ENCODE measurements at places on chromosomes 7 and 10. TPM values are rescaled to one million over a fixed set of nuclear protein-coding genes. Genes with fewer than 3 reads are reported as not detected.
A peak's percentile ranks its signal among the peaks of the same experiment; 100 is the strongest.

DNA sequence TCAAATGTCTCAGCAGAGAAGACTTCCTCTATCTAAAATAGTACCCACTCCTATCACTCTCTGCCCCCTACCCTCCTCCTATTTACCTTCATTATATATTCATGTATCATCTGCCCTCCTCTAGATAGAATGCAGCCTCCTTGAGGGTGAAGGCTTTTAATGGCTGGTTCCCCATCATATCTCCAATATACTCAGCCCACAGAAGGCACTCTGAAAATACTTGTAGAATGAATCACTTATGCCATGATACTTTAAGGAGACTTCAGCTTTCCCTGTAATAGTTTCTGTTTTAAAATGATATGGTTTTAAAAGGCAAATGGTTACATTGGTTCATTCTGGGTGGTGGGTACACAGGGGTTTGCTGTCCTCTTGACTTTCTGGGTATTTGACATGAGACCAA is 25.3 kb downstream of the GFRA1 start:
- no peaks in the 10 kb centered on the region for H3K4me1 ChIP-seq
- no peak for DNase-seq
- H3K27me3 ChIP-seq: peaks cover 32% of the 10 kb centered on the region

DNA sequence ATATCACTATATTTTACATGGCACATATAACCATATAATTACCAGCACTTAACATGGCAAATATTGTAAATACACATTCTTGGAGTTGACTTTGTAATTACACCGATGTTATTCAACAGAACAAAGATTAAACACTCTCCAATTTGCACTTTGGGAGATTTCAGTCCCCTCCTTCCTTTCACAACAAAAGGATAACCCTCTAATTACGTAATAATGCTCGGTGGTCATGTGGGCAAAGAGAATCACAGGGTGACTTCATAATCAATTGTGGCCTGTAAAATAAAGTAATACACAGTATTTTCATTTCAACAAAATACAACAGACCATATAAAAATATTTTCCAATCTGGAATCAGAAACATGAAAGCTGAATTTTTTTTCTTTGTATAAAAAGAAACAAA is 73.2 kb downstream of the RHOBTB1 start:
- DNase-seq: no peak
- no peak overlapping the region for H3K4me3 ChIP-seq
- H3K4me1 ChIP-seq: no peaks in the 10 kb centered on the region
- no peaks in the 10 kb centered on the region for H3K36me3 ChIP-seq

GRCh38 chr7:357531-358209 is 67.7 kb downstream of the FOXL3 start:
- no peaks in the 10 kb centered on the region for H3K36me3 ChIP-seq
- 0 out of 2 replicates have a peak, but pooled peaks cover 3% of the 10 kb centered on the region for H3K27me3 ChIP-seq
- no peak overlapping the region for H3K4me3 ChIP-seq
- H3K4me1 ChIP-seq: no peaks in the 10 kb centered on the region
- H3K27ac ChIP-seq: no peak overlapping the region

GRCh38 chr10:35854661-35855060 is 212.6 kb upstream of the FZD8 start:
- H3K4me1 ChIP-seq: no peaks in the 10 kb centered on the region
- H3K27me3 ChIP-seq: no peaks in the 10 kb centered on the region
- H3K36me3 ChIP-seq: no peaks in the 10 kb centered on the region

- no peaks in the 10 kb centered on the region for H3K27me3 ChIP-seq
- H3K4me3 ChIP-seq: no peak overlapping the region
- H3K4me1 ChIP-seq: peaks cover 19% of the 10 kb centered on the region
- DNase-seq: no peak
- H3K27ac ChIP-seq: no peak overlapping the region
Measured at GRCh38 chr10:63634488-63635065, 113.4 kb downstream of the REEP3 start.

DNA sequence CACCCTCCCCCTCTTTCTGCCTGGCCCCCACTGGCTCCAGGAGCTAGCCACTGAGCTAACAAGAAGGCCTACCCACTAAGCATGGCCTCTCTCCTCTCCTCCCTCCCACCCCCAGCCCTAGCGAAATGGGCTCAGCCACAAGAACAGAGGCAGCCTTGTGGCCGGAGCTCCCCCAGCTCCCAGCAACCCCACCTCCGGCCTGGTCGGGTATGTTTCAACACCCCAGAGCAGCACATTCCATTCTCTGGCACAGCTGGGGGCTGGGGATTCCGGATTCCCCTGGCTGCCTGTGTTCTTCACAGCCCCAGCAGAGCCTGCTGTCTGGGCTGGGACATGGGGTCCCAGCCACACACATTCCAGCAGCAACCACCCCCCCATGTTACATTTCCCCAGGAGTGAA is 9.0 kb downstream of the SFRP5 start:
- no peaks in the 10 kb centered on the region for H3K27me3 ChIP-seq
- no peak for DNase-seq
- no peak overlapping the region for H3K27ac ChIP-seq
- no peak overlapping the region for H3K4me3 ChIP-seq
- H3K36me3 ChIP-seq: peaks cover 20% of the 10 kb centered on the region
- H3K4me1 ChIP-seq: peaks cover 4% of the 10 kb centered on the region

- H3K4me1 ChIP-seq: no peaks in the 10 kb centered on the region
- no peaks in the 10 kb centered on the region for H3K36me3 ChIP-seq
Measured at GRCh38 chr10:60444494-60445064, 54.9 kb upstream of the ANK3 start.

DNA sequence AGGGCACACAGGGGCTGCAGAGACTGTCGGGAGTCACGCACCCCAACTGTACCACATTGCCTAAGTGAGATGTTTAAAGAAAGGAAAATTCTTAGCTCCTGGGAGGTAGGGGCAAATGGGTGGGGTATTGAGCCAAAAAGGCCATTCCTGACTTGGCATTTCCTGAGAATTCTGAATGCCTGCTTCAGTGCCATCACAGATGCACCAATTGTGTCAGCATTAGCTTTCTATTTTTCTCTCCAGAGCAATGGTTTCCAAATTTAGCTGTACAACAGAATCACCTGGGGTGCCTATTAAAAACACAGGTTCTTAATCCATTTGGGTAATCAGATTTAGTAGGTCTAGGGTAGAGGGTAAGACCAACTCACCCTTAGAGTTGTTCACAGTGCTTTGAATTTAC is 43.1 kb downstream of the LSMEM1 start:
- H3K27ac ChIP-seq: no peak overlapping the region
- H3K4me3 ChIP-seq: no peak overlapping the region
- H3K4me1 ChIP-seq: no peaks in the 10 kb centered on the region
- no peaks in the 10 kb centered on the region for H3K27me3 ChIP-seq

GRCh38 chr7:38327637-38328036 is 54.2 kb upstream of the TARP start:
- no peak for DNase-seq
- H3K36me3 ChIP-seq: no peaks in the 10 kb centered on the region
- H3K27ac ChIP-seq: no peak overlapping the region
- H3K27me3 ChIP-seq: no peaks in the 10 kb centered on the region

DNA sequence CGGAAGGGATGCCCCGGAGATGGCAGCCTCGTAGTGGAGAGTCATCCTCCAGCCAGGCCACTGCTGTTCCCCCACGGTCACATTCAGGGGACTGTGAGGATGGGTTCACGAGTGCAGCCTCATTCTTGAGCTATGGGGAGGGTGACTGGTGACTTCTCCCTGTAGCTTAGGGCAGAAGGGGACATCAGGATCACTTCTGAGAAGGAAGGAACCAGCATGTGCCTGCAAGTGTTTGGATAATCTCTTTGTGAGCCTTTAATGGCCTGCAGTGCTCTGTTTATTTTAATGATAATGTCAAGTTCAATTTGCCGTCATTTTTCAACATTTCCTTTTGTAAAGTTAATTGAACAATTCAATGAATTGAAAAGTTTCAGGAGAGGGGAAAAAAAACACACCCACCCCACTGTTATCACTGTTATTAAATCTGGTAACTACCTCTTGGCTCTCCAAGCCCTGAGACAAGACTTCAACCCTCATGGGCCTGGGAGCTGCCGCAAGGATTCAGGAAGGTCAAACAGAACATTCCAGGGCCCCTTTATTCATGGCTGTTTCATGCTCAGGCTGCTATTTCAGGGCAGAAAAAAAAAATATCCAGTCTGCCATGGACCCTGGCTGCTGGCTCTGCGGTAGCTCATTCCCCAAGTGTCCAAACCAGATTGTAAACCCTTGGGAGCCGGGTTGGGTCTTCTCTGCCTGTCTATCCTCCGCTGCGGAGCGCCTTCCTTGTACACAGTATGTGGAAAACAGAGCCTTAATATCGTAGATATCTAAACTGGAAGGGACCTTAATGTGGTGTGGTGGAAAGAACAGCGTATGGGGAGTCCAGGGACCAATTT is 100.4 kb downstream of the CDH23 start:
- no peak overlapping the region for H3K4me3 ChIP-seq
- no peaks in the 10 kb centered on the region for H3K4me1 ChIP-seq
- no peaks in the 10 kb centered on the region for H3K36me3 ChIP-seq
- no peak for DNase-seq
- H3K27ac ChIP-seq: no peak overlapping the region

DNA sequence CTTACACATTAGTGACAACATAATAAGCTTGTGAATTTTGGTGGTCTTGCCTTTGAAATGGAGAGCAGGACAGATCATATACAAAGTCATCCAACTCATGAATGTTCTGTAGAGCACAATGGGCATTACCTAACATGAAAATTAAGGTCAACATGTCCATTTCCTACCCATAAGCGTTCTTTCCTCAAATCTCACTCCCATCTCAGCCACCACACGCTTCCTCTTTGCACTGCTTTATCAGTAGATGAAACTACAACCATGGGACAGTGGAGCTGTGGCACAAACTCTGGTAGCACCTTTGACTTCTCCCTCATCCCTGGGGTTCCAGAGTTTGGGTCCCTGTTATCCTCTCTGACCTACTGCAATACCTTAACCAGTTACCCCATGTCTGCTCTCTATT is 2.2 kb downstream of the PON2 start:
- no peak overlapping the region for H3K4me3 ChIP-seq
- no peak overlapping the region for H3K27ac ChIP-seq
- DNase-seq: no peak
- H3K36me3 ChIP-seq: no peaks in the 10 kb centered on the region
- no peaks in the 10 kb centered on the region for H3K27me3 ChIP-seq
- peaks cover 10% of the 10 kb centered on the region for H3K4me1 ChIP-seq

GRCh38 chr7:142500366-142500765 is 242.5 kb upstream of the PRSS58 start:
- no peaks in the 10 kb centered on the region for H3K36me3 ChIP-seq
- no peak overlapping the region for H3K4me3 ChIP-seq
- no peak overlapping the region for H3K27ac ChIP-seq
- DNase-seq: no peak
- H3K27me3 ChIP-seq: no peaks in the 10 kb centered on the region

DNA sequence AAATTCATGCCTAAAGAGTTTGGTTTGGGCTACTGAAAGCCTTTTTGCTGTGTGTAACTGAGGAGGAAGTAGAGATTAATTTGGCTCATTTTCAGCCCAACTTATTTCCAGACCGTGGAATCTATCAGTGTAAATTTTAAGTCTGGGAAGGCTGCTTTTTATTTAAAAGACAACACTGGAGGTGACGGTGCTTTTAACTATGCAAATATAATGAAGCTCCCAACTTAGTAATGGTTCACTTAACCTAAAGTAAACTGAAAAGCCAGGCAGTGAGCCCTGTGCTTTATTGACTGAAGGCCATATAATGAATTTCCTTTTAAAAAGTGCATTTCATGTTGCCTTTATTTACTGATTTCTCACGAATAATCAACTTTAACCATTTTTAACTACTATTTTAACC is 127.2 kb downstream of the NPY start:
- H3K36me3 ChIP-seq: no peaks in the 10 kb centered on the region
- H3K27me3 ChIP-seq: no peaks in the 10 kb centered on the region
- no peaks in the 10 kb centered on the region for H3K4me1 ChIP-seq

GRCh38 chr10:75974080-75974479 is 542.7 kb downstream of the LRMDA start:
- no peaks in the 10 kb centered on the region for H3K4me1 ChIP-seq
- no peak overlapping the region for H3K4me3 ChIP-seq
- DNase-seq: no peak
- no peaks in the 10 kb centered on the region for H3K36me3 ChIP-seq

DNA sequence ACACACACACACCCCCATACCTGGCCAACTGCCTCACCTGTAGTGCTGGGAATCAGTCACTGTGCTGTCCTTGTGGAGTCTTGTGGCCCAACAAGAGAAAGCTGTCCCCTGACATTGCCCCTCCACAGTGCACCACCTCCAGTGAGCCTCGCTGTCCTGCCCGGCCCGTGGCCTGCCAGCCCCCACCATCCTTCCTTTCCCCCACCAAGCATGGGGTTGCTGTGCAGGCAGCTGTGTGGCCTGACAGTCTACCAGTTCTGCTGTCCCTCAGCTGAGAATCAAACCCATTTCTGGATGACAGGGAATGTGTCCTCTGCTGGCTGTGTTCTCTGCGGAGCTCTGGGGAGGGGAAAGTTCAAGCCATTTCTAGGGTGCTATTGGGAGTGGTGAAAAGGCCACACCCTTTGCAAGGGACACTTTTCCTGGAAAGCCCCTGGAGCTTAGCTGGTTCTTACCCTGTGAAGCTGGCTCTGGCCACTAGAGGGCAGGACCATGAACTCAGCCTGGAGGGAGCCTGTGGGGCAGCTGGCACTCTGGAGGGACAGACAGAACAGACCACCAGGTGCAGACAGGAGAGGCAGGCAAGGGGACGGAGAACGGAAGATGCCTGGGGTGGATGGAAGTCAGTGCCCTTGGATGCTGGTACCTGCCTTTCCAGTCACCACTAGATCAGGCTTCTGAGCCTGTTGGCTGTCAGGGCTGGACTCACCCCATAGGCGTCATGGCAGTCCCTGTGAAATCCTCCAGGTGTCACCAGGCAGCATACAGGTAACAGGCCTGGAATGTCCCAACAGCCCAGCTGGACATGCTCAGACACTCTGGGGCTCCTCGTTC is 10.5 kb upstream of the MTPAP start:
- no peak overlapping the region for H3K4me3 ChIP-seq
- no peaks in the 10 kb centered on the region for H3K27me3 ChIP-seq
- peak; percentile 82 for DNase-seq
- no peak overlapping the region for H3K27ac ChIP-seq
- H3K36me3 ChIP-seq: no peaks in the 10 kb centered on the region

SLC26A4 gene
- 0.66 TPM for total RNA-seq

ERVW-1 gene
- total RNA-seq: not detected

CYP26C1 gene
- 0.07 TPM for total RNA-seq

CALML3 gene
- total RNA-seq: not detected

CALCR gene
- 0.10 TPM for total RNA-seq

EVX1 gene
- 0.25 TPM for total RNA-seq

CDC14C gene
- not detected for total RNA-seq

LIPK gene
- total RNA-seq: not detected

PRPS1L1 gene
- total RNA-seq: not detected

NUDT13 gene
- 1.2 TPM for total RNA-seq

RBM20 gene
- total RNA-seq: 2.0 TPM

ERV3-1 gene
- 7.2 TPM for total RNA-seq

NEURL1 gene
- 1.4 TPM for total RNA-seq

AFAP1L2 gene
- total RNA-seq: 0.93 TPM
